ENCODE measurements at places on chromosomes 7 and 10.

DNA sequence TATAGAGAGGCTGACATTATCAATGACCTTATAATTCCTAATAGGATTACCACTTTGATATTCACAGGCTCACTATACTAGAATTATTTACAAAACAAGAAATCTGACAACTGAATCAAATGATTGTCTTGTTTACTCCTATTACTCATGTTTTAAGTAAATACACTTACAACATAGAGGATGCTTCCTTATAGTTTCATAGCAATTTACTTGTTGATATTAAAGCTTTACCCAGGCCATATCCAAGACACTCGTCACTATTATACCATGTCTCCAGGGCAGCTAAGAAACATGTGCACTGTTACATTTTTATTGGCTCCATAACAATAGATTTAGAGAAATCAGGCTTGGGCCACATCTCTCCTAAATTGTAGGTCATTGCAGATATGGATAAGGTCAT is 276.9 kb downstream of the HGF start:
- no peak for DNase-seq

GRCh38 chr10:21078410-21079329 is 181.6 kb upstream of the NEBL start:
- DNase-seq: peak; percentile 53

DNA sequence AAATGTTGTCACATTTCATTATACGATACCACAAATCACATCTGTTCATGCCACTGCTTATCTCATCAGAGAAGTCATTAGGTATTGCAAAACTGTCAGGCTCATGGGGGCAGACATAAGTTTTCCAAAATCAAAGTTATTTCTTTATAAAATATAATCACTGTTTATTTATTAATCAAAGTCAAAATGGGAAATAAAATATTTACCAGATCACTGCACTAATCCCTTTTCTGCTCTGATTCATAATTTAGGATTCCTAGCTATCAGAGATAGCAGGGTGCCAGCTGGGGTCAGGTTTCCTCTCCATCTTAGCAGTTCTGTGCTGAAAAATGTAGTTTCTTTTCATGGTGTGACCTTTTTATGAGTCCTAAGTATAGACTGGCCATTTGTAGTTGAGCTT is 117.7 kb upstream of the LANCL2 start:
- no peak for DNase-seq

GRCh38 chr7:732094-732541 is 5.0 kb upstream of the PRKAR1B start:
- DNase-seq: no peak

DNA sequence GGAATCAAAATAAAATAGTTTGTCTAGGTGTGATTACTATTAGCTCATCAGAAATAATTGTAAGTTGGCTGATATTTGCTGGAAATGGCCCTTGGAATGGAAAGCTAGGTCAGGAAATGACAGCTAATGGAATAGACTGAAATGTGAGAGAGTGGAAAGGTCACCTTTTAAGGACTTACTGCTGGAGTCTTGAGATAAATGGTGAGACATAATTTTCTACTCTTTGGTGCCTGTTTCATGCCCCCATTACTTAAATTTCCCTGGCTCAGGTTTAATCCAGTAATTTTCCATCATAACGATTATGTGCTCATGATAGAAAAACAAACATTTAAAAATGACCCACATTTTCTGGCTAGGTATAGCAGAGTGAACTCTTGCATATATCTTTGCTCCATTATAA is 123.6 kb downstream of the ADAM22 start:
- DNase-seq: no peak

DNA sequence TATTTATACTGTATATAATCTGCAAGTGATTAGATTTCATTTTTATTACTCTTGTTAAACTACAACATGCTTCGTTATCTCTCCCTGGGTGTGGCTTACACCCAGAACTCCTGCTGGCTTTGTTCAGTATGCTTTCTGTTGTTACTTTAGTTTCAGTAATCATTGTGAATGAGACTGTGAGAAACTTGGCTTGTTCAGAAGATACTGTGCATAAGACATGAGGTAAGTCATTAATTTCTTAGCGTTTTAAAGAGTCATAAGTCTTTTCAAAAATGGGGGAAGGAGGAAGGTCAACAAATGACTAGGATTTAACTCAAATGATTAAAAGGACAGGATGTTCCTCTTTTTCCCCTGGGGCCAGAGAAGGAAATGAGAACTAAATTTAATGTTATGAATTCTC is 11.6 kb upstream of the ADD3 start:
- no peak for DNase-seq

- no peak for DNase-seq
Observed at GRCh38 chr7:45268013-45268412, 110.4 kb downstream of the RAMP3 start.

DNA sequence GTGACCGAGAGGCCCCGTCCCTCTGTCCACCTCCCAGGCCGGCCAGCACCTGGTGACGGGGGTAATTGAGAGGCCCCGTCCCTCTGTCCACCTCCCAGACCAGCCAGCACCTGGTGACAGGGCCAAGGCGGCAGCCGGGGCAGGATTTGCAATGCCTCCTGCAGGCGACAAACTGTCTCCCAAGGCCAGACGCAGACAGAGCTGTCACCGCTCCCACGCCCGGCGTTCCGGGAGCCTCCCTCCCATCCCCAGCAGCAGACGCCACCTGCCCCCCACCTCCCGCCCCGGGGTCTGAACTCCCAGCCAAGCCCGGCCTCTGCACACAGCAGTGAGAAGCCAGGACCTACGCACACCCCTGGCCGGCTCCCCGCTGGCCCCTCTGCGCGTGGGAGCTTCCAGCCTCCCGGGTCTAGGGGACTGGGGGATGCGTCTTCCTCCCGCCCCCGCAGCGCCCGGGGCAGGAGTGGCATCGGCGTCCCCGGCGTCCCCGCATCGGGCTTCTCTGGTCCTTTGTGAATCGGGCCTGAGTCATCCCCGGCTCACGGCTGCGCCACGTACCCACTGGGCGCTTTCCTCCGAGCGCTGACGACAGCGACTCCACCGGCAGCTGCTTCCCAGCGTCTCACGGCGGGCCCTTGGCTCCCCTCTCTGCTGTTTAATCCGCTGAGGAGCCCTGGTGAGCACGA is 95.1 kb upstream of the DIP2C start:
- peak; percentile 87 for DNase-seq

DNA sequence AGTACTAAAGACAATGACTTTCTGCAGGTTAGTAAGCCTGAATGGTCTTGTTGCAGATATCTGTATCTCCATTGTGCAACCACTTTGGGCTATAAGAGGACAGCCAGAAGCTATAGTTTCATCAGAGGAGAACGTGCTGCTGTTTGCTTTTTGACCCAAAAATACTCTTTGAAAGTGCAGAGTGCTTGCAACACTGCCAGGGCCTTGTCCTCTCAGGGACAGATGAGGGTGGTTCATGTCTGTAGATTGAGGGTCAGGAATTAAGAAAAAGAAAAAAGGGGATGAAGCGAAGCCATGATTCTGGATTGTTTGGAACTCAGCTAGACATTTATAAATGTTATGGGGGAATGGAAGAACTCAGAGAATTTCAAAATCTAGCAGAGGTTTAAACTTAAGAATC is 212.5 kb downstream of the SEC23IP start:
- DNase-seq: no peak

GRCh38 chr7:7970531-7971307 is 2.1 kb downstream of the GLCCI1 start:
- DNase-seq: no peak

DNA sequence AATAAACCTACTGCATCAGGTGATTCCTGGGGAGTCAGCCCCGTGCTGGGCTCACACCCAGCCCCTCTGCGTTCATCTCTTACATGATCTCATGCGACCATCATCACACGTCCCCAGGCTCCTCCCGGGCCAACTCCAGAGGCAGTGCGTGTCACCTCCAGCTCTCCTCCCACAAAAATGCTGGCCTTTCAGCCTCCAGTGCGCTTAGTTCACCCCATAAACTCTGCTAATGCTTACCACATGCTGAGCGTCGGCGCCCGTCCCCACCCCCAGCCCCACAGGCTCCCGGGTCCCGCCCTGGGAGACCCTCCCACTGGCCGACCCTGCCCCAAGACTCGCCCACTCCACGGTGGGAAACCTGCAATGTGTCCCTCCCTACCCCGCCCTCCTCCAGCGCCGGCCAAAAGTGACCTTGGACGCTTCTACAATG is 816 bp upstream of the SDK1 start:
- DNase-seq: peak; percentile 13

DNA sequence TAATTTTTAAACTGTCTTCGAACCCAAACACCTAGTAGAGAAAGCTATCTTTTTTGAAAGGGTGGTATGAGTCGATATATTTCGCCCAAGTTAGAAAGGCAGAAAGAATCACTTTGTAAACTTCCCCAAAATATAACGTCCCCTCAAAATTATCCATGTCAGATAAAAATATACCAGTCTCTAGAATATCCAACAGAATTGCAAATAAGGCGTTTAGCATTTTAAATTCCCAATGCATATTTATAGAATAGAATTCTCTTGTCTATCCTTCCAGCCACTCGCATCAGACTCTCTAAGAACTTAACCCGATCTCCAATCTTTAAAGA is 2.1 kb downstream of the CTBP2 start:
- DNase-seq: no peak

DNA sequence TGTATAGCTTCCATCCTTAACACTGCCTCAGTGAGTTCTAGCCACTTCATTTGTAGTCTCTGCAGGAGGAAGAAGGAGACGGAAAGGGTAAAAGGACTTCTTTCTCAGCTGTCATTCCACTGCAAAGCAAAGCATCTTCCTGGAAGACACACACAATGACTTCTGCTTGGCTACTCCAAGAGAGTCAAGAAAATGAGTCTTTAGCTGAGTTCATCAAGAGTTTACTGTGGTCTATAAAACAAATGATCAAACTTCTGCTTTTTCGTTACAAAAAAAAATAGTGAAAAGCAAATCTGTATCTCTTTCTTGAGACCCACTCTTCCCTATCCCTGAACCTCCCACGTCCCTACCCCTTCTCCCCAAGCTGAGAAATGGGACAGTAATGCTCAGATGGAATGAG is 205.0 kb upstream of the AHR start:
- DNase-seq: no peak

- no peak for DNase-seq
Observed at GRCh38 chr7:38316733-38317360, 43.4 kb upstream of the TARP start.

GRCh38 chr7:3722396-3722922 is 421.4 kb downstream of the SDK1 start:
- DNase-seq: peak; percentile 31

DNA sequence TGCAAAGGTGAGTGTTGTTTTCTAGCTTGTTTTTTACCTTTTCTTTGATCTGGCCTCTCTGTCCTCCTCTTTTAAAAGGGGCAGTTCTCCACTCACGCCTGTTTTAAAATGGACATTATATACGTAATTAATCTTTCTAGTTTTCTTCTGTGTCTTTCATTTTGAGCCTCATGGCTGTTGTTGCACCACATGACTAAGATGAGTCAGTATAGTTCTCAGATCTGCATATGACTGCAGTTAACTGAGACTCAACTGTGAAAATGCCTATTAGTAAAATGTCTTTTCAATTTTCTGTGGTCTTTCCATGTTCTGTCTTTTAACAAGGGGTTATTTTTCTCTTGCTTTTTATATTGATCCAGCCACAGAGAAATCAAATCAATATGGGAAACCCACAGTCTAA is 296.1 kb downstream of the CDK14 start:
- DNase-seq: no peak

DNA sequence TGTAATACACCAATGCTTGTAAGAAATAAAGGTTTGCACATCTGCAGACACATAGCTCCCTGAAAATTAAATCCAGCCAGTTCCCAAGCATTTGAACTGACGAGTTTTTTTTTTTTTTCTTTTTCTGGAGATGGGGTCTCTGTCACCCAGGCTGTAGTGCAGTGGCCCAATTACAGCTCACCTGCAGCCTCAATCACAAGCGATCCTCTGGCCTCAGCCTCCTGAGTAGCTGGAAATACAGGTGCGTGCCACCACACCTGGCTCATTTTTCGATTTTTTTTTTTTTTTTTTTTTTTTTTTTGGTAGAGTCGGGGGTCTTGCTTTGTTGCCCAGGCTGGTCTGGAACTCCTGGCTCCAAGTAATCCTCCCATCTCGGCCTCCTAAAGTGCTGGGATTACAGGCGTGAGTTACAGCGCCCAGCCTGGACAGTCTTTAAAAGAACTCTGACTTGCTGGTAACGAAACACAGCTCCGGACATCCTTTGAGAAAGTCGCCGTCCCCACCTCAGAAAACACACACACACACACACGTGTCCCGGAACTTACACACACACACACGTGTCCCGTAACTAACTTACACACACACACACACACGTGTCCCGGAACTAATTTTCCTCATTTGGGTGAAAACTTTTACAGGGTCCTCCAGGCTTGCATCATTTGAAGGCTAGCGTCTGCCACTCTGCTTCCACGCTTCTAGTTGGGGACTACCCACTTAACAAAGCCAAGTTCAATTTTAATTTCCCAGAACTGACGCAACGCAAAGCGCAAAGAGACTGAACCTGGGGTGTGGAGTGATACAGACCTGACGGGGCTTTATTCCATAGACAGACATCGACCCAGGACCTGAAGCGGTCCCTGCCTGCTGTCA is 18.6 kb downstream of the OCM2 start:
- DNase-seq: peak; percentile 23

DNA sequence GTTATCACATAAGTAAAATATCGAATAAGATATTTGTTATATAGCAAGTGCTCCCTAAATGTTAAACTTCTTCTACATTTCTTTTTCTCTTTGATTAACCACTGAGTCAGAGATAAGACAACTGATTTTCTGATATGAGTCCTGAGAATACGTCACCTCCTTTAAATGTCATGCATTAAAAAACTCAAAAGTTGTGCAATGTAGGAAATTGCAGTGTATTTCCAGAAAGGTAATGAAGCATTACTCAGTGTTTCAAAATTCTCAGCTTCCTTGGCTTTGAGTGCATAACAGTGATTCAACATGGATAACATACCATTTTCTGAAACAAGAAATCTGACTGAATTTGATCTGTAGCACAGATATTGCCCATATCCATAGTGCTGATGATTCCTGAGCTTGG is 155.8 kb downstream of the BMPER start:
- no peak for DNase-seq

- DNase-seq: no peak
Observed at GRCh38 chr7:101626069-101626671, 2.9 kb downstream of the MYL10 start.

DNA sequence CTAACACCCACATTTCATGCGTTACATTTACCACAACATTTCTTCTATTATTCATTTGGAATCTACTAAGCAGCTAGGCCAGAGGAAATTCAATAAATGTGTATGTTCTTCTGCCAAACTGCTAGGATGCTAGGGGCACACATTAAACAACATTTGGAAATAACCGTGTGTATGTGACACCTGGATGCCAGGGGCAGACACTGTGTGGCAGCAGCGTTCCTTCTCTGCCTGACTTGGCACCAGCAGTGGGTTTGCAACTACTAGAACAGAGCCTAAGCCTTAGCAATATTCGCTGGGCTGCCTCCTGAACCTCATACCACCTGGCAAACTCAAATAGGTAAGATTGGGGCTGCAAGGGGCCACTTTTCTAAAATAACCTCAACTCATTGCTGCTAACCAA is 182.1 kb downstream of the CHCHD3 start:
- DNase-seq: no peak

- no peak for DNase-seq
Observed at GRCh38 chr7:147992698-147993097, 597.9 kb upstream of the C7orf33 start.

All from activated CD4-positive, alpha-beta T cell treated with anti-CD3 and anti-CD28 coated beads for 48 hours (primary cell).